ENCODE measurements at places on chromosomes 6 and 20.

GRCh38 chr6:16851758-16852157 is 90.5 kb upstream of the ATXN1 start:
- DNase-seq, result no peak

- no peak for DNase-seq
Observed at GRCh38 chr6:150134280-150134920, 8.4 kb upstream of the PPP1R14C start.

DNA sequence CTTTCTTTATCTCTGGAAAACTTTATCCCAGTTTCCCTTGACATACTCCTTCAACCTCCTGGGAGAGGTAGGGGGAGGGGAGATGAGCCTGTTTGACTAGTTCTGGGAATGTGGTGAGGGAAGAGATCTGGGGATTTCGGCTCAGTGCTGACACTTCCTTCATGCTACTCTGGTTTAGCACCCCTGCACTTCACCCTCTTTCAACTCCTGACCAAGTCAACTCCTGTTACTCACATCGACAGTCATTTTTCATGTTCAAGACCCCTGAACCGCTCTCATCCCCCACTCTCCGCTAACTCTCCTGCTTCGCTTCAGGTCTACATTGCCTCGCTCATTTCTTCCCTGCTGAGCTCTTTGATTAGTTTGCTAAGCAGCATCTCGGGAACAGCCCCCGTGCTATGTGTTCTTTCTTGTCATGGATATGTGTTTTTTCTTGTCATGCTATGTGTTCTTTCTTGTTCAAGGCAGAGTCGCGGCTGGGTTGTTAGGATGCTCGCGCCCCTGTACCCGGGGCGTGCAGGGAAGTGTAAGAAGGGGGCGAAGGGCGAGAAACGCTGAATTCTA is 16.6 kb upstream of the TRIM27 start:
- no peak for DNase-seq

DNA sequence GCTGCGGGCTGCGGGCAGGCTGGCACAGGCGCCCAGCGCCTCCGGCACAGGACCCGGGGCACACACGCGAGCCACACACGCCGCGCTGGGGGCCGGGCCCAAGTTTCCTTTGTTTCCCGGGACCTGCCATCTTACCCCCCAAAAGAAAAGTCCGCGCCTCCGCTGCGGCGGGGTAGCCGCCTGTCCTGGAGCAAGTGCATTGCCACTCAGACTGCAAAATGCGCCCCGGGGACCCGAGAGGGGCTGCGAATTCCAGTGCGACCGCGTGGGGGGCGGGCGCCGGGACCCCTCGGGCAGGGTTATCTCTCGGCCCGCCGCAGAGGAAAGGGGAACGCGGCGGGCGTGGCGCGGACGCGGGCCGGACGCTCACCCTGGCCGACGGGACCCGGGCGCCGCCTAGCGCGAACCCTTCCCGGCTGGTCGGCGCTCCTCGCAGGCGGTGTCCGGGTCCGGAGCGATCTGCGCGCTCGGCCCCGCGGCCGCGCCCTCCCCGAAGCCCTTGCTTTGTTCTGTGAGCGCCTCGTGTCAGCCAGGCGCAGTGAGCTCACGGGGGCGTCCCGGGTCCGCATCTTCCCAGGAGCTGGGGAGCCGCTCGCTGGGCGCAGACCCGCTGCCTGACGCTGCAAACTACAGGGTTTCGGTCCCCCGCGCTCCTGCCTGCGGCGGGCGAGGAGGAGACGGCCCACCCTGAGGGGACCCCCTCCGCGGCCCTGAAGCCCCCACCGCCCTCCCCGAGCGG is 639 bp upstream of the CD24 start:
- no peak for DNase-seq

GRCh38 chr6:17115251-17116116 is 13.6 kb downstream of the STMND1 start:
- DNase-seq, result peak; percentile 74

DNA sequence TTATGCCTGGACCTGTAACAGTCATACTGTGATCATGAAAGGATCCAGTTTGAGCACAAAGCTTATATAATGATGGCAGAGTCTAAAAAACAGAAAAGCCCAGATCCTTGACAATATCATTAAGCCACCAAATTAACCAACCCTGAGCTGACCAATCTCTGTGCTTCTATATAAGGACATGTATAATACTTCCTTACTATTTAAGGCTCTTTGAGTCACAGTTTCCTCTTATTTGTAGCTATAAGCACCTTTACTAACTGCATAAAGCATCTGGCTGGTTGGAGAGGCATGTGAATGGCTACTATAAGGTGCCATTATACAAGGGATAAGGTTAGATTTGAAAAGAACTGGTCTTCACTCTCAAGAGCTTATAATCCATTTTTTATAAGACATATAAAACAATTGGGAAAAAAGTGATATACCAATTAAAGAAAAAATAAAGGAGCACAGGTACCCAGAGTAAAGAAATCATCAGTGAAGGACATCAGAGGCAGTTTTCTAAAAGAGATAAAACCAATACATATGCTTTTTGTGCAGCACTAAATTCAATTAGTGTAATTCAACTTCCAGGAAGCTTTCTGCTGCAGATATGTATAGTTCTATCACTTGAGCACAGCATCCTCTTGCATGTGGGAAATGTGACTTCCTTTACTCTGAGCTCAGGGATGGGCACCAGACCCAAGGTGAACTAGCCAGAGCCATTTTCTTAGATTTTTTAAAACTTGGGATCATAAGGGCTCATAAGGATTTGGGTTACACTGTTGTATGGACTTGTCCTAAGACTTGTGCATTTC is 121.0 kb downstream of the BTBD9 start:
- no peak for DNase-seq

- no peak for DNase-seq
Observed at GRCh38 chr6:56043761-56044160, 168.4 kb upstream of the BMP5 start.

GRCh38 chr20:53609491-53610445 is 16.1 kb upstream of the ZNF217 start:
- DNase-seq, result no peak

- DNase-seq, result no peak
Observed at GRCh38 chr6:113004054-113004453, 656.9 kb downstream of the RFPL4B start.

- no peak for DNase-seq
Observed at GRCh38 chr6:32216285-32216684, 7.6 kb downstream of the NOTCH4 start.

DNA sequence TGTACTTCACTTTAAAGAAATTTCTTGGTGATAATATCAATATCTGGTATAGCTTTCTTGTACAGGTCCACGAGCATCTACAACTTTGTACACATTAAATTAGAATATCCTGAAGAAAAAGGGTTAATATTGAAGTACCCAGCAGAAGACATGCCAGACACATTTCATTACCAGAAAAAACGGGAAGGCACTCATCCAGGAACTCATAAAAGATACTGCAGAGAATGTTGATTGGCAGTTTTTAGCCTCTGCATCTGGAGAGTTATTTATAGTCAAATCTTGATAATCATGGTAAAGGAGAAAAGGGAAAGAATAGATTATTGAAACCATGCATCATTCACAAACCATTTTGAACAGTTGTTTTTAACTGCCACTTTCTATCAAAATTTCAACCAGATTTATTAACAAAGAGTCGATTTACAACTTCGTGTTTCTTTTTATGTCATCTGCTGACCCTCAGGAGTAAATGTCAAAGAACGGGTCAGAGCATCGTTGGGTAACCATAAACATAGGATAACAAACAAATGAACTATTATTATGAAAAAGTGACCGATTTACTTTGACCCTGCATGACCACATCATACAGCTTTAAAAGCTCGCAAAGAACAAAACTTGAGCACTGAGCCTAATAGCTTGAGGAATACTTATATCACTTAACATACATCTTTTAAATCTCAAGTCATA is 229.2 kb upstream of the SGK1 start:
- DNase-seq, result no peak

DNA sequence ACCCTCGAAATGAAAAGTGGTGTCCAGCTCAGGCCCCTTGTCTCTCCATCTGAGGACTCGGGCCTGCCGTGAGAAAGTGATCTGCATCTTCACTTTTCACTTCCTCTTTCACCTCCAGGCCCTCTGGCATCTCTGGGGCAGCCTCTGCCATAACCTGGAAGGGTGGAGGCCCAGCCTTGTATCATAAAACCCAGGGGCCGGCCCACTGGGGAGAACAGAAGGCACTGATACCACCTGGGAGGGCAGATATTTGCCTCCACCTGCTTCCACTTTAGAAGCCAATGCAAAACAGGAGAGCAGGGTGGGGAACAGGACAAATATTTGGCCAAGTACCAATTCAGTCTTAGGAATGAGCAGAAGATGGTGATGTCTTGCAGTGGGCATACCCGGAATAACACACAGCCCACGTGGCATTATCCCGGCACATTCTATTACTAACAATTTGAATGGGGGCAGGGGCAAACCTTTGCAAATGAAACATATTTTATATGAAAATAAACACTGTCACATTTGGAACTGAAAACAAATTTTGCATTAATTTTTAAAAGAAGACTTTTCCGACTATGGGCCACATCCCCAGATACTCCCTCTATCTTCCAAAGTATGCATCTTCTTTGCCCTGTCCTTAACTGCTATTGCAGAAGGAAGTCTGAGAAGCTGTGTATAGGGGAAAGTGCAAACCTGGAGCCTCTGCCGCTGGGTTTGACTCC is 69.2 kb upstream of the TBC1D7 start:
- DNase-seq, result no peak

- DNase-seq, result no peak
Observed at GRCh38 chr6:34695729-34696188, 808 bp downstream of the ILRUN start.

- no peak for DNase-seq
Observed at GRCh38 chr6:144469144-144469575, 184.0 kb downstream of the UTRN start.

- DNase-seq, result peak; percentile 47
Observed at GRCh38 chr6:133951881-133952814, 876 bp upstream of the TBPL1 start.

GRCh38 chr6:41470331-41471063 is 75.7 kb upstream of the FOXP4 start:
- DNase-seq, result no peak

DNA sequence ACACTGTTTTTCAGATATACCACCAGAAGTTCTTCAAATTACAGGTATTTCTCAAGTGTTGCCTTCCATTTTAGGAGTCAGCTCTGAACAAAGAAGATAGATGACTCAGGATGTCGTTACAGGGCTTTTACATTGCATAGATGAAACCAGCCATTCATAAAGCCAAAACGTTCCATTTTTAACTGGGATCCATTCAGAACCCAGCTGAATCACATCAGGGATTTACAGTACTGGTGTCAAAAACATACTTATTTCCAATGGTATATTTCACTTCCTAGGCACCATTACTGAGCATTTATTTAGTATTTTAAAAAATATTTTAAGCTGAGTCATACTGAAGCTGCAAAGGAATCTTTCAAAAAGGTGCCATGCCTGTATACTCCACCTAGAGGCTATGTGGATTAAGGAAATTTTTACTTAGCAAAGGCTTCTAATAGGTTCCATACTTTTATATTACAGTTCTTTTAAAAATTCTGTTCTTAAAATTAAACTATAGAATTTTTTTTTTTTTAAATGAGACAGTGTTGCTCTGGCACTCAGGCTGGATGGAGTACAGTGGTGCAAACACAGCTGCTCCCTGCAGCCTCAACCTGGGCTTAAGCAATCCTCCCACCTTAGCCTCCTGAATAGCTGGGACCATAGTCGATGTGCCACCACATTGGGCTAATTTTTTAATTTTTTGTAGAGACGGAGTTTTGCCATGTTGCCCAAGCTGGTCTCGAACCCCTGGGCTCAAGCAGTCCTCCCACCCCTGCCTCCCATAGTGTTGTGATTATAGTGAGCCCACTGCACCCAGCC is 2.6 kb downstream of the ASF1A start:
- DNase-seq, result peak; percentile 15

DNA sequence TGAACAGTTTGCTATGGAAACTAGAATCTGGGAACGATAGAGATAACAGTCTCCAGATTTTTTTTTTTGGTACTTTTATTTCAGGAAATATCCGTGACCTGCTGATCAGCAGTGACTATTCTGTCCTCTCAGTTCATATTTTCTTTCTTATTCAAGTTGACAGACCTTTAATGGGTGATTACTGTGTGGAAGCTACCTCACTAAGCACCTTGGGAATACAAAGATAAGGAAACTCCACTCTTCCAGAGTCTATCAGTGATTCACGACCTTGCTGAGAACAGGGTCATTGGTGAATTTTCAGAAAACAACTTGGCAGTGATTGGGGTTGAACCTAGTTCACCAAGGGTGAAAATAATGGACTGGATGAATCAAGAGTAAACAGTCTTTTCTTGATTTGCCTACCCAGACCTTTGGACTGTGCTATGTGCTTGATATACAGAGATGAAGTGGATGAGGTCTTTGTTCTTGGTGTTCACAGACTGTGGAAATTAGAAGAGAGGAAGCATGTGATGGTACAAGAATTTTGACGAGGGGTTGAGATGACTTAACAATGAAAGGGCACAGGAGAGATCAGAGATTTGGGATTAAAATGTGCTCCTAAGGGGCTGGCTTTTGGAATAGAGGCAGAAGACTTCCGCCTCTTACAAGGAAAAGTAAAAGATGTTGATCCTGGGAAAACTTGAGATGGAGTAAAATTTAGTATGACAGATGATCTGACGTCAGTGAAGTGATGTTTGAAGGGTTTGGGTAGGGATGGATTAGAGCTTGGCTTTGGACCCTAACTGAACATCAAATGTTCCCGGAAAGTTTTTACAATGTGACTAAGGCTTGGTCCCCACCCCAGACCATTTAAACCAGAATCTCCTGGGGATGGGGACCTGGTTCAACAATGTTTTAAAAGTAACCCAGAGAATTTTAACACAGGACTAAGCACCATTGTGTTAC is 1.2 kb downstream of the KAT14 start:
- no peak for DNase-seq

DNA sequence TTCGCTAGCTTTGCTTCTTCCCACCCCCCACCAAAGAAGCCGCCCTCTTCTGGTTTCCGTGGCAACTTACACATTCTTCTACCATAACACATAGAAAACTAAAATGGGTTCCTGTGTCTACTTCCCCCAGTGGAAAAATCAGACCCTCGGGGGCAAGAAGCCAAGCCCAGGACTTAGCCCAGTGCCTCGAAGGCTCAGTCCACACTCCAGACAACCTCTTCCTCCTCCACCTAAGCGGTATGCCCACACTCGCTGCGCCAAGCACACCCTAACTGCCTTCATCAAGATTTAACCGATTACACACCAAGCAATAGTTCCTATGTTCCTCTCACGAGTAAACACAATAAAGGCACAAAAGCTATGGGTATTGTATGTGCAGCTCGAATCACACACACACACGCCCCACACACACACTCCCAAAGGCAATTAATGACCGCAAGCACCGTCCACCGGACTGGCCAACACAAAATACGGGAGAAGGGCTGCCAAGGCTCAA is 537 bp downstream of the PPIL4 start:
- no peak for DNase-seq

- DNase-seq, result peak; percentile 26
Observed at GRCh38 chr20:10986586-10986985, 312.8 kb upstream of the JAG1 start.
